ENCODE measurements at places on chromosomes 5 and 9.

DNA sequence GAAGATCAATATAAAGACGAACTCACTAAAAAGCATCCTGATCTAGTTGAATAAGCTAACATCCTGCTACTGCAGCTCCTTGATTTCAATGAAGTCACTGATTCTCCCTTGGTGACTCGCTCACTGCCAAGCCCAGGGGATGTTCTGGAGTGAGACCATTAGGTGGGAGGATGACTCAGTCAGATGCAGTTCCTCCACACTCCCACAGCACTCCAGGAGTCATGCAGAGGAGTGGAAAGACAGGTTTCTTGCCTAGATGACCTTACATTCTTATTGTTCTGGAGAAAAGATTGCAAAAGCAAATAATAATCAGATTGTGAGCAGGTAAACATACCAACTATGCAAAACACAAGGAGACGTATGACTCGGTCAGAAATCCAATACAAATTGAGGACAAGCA is 15.3 kb downstream of the GCNT4 start:
- H3K4me3 ChIP-seq, result no peak overlapping the region
- peak overlapping the region; percentile 92 for H3K27ac ChIP-seq
- no peaks in the 10 kb centered on the region for H3K27me3 ChIP-seq
- no peak for DNase-seq
- H3K4me1 ChIP-seq, result peaks cover 85% of the 10 kb centered on the region

DNA sequence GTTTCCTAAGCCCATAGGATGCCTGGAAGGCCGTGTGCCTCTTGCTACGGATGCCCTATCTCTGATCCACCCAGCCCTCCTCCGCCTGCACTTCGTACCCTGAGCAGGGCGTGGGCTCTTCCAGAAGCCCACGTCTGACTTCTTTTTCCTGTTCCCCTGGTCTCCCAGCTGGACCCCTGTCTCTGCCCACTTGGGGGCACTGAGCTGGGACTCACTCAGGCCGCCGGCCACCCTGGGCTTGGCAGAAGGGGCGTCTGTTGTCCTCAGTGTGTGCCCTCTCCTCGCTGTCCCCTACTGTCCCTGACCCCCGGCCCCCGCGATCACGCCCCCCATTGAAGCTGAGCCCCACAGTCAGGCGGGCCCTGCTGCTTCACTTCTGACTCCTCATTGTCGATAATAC is 22.0 kb upstream of the RXRA start:
- no peak overlapping the region for H3K27ac ChIP-seq
- no peaks in the 10 kb centered on the region for H3K27me3 ChIP-seq
- no peaks in the 10 kb centered on the region for H3K36me3 ChIP-seq
- H3K4me3 ChIP-seq, result no peak overlapping the region
- peaks cover 18% of the 10 kb centered on the region for H3K4me1 ChIP-seq

GRCh38 chr5:34687269-34688011 is 31.3 kb downstream of the RAI14 start:
- H3K27ac ChIP-seq, result no peak overlapping the region
- peaks cover 6% of the 10 kb centered on the region for H3K27me3 ChIP-seq
- no peak for DNase-seq
- no peaks in the 10 kb centered on the region for H3K36me3 ChIP-seq
- H3K4me3 ChIP-seq, result no peak overlapping the region

DNA sequence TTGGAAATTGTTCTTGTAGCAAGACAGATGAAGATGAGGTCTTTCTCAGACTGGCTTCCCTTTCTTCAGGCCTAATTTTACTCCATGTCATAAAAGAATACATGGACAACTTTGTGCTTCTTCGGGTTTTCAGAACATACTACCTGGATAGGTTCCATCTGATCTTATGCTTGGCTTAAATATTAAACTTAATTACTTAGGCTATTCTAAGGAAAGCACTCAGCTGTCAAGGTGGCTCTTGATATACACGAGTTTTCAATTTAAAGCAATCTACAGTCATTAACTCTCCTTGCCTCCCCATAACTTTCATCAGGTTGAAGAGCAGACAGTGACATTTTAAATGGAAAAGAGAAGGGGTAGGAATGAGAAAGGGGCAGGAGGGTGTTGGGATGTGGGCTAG is 9.5 kb upstream of the PPP3R2 start:
- H3K4me3 ChIP-seq, result no peak overlapping the region
- no peak overlapping the region for H3K27ac ChIP-seq
- no peak for DNase-seq
- H3K4me1 ChIP-seq, result peaks cover 2% of the 10 kb centered on the region
- peaks cover 18% of the 10 kb centered on the region for H3K27me3 ChIP-seq
- no peaks in the 10 kb centered on the region for H3K36me3 ChIP-seq

- peaks cover 5% of the 10 kb centered on the region for H3K27me3 ChIP-seq
- H3K27ac ChIP-seq, result no peak overlapping the region
- no peaks in the 10 kb centered on the region for H3K4me1 ChIP-seq
- no peak for DNase-seq
- no peaks in the 10 kb centered on the region for H3K36me3 ChIP-seq
- H3K4me3 ChIP-seq, result no peak overlapping the region
These were observed 45.1 kb upstream of the PJA2 start for GRCh38 chr5:109454731-109455505.

GRCh38 chr9:113187929-113188595 is 33.0 kb downstream of the FKBP15 start:
- peaks cover 12% of the 10 kb centered on the region for H3K36me3 ChIP-seq
- H3K4me3 ChIP-seq, result no peak overlapping the region
- no peaks in the 10 kb centered on the region for H3K27me3 ChIP-seq
- no peak for DNase-seq

DNA sequence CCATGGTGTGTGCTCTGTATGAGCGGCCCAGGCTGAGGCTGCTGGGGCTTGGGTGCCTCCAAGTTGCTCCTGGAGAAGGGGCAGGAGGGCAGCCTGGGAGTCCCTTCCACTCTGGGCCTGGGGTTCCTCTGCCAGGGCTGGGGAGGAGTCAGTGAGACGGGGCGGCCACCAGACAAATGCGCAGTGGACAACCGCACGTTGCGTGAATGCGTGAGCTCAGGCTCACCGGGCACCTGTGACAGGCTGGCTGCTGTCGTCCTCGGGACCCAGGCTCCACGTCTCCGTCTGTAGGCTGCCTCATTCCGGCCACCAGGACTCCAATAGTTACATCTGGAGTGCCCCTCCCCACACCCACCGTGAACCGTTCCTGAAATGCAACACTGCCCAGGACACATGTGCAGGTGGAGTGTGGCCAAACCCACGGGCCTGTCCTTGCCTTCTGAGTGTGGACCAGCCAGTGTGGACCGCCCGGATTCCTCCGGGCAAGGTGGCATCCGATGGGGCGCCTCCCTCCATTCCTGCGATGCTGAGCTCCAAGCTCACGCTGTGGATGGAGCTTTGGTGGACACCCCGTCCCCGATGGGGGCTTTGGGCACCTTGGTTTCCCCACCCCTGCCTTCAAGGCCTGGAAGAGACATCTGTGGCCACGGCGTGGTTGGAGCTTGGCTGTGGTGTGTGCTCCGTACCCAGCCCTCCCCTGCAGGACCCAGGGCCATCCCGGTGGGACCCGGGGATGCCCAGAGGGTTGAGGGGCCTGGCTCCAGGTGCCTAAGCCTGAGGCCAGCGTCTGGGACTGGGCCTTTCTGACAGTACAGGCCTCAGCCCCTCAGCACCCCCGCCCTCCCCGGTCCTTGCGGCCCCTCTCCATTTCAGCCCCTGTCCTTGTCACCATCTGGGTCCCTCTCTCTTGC is 34.0 kb upstream of the RXRA start:
- no peak for DNase-seq
- no peaks in the 10 kb centered on the region for H3K36me3 ChIP-seq
- no peaks in the 10 kb centered on the region for H3K27me3 ChIP-seq
- H3K4me1 ChIP-seq, result peaks cover 2% of the 10 kb centered on the region

- DNase-seq, result no peak
- H3K27ac ChIP-seq, result no peak overlapping the region
- H3K36me3 ChIP-seq, result no peaks in the 10 kb centered on the region
- H3K4me1 ChIP-seq, result no peaks in the 10 kb centered on the region
- H3K4me3 ChIP-seq, result no peak overlapping the region
These were observed 166.9 kb upstream of the MPDZ start for GRCh38 chr9:13446286-13446937.

GRCh38 chr5:120037451-120037850 is 408.1 kb downstream of the FAM170A start:
- H3K27me3 ChIP-seq, result no peaks in the 10 kb centered on the region
- no peak overlapping the region for H3K4me3 ChIP-seq
- no peak overlapping the region for H3K27ac ChIP-seq
- H3K36me3 ChIP-seq, result no peaks in the 10 kb centered on the region

DNA sequence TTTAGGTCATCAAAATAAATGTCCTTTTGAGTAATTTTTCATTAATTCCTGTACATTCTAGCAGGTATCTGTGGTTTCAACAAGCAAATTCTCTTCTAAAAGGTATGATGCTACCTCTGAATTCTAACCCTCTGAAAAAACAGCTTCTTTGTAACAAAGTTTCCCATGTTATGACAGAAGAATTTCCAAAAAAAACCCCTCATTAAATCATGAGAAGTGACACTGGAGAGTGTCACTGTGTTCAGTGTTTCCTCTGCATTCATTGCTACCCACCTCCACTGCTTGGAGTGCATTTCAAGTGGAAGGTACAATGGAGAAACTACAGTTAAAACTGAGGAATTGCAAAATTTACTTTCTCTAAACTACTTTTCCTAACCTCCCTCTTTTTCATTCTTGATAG is 10.1 kb downstream of the CDKN2A start:
- no peak overlapping the region for H3K4me3 ChIP-seq
- H3K36me3 ChIP-seq, result peaks cover 2% of the 10 kb centered on the region
- no peaks in the 10 kb centered on the region for H3K4me1 ChIP-seq
- H3K27ac ChIP-seq, result no peak overlapping the region

GRCh38 chr9:109861918-109862317 is 81.9 kb downstream of the PALM2AKAP2 start:
- H3K4me3 ChIP-seq, result no peak overlapping the region
- no peaks in the 10 kb centered on the region for H3K36me3 ChIP-seq
- H3K27ac ChIP-seq, result no peak overlapping the region
- no peaks in the 10 kb centered on the region for H3K4me1 ChIP-seq
- no peak for DNase-seq
